Large intestine (tissue), 12 donors: ENCODE measurements at places on chromosomes 13 and 19.

DNA sequence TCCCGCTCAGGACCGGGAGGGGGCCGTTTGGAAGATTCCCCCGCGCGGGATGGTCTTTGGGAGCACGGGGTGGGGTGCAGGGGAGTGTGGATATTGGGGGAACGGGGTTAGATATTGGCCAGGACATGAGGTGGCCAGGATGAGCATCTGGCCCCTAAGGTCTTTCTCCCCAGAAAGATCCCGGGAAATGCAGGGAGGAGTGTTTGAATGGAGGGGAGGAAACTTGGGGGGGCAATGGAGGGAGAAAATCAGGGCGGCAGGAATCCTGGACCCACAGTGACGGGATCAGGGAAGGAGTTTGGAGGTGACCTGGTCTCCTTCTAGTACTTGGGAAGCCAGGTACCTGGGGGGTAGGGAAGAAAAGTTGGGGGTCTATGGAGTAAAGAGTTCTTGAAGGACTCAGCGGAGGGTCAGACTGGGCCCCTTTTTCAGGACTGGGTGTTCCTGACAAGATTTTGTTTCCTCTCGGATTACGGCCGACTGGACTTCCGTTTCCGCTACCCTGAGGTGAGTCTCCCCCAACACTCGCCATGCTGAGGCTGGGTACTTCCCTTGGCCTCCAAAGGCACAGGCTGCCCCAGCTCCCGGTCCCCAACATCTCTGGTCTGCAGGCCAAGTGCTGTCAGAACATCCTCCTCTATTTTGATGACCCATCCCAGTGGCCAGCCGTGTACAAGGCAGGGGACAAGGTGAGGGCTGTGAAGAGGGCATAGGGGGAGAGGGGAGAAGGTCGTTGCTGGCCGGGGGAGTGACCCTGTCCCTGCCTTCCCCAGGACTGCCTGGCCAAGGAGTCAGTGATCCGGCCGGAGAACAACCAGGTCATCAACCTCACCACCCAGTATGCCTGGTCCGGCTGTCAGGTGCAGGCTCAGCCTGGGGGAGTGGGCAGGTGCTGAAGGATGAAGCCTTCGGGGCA lies 989 bp downstream of the TMEM145 start:
- DNase-seq, result no peak

GRCh38 chr19:19628501-19629134 lies 598 bp upstream of the LPAR2 start:
- peak; percentile 69 for DNase-seq

GRCh38 chr19:3606174-3606689 lies 443 bp downstream of the TBXA2R start:
- no peak for DNase-seq

GRCh38 chr13:20016649-20017364 lies 58.3 kb downstream of the ZMYM2 start:
- no peak for DNase-seq

DNA sequence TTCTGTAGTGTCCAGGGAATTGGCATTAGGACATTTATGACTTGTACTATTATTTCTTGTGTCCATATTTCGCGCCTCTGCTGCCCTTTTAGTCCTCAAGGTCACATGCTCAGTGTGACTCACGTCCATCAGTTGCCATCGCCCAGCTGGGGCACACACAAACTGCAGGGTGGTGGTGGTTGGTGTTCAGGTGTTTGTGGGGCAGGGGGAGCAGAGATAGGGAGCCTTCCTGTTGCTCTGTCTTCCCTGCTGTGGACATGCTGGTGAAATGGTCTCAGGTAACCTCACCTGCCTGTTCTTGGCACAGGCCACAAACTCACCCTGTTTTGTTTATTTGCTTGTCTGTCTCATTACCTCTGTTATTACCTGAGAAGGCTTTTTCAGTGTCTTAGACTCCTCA lies 22.4 kb downstream of the PRR12 start:
- no peak for DNase-seq

DNA sequence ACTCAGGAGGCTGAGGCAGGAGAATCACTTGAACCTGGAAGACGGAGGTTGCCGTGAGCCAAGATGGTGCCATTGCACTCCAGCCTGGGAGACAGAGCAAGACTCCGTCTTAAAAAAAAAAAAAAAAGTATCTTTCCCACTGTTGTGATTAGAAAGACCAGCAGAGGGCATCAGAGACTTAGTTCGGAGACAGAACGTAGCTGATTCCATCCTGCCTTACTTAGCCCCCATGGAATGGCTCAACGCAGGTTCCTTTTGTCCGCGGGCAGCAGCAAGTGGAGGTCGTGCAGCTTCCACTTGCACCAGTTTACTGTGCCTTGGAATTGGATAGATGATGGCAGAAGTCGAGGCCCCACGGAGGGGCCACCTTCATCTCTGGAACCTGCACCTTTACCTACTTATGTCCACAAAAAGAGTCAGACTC lies 8.1 kb downstream of the TIMM29 start:
- peak; percentile 65 for DNase-seq

- no peak for DNase-seq
Measured at GRCh38 chr13:29846475-29847256, 3.8 kb downstream of the UBL3 start.

DNA sequence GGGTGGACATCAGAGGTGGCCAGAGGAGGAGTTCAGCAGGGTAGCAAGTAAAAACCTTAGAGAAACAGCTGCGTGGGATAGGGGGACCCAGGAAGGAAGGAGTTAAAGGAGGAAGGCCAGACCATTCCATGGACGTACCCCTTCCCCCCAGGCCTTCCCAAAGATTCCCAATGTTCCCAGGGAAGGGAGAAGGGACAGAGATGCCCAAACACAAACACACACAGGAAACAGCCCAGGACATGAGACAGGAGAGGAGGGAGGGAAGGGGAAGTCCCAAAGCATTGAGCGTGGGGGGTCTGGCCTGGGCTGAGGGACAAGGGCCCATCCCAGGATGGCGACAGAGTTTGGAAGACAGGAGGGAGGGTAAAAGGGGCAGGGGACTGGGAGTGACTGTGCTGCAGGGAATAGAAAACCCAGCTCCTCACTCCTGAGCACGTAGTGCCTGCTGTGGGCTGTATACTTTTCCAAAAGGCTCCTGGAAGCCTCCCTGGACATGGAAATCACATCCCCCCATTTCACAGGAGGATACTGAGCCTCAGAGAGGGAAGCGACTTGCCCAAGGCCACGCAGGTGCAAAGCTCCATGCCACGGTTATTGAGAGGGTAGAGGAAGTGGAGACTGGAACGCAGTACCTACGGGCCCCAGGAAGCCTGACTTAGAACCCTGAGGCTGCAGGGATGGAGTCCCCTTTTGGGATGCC lies 1.1 kb downstream of the SYDE1 start:
- DNase-seq, result no peak

GRCh38 chr13:33322965-33323668 lies 37.6 kb upstream of the STARD13 start:
- no peak for DNase-seq

DNA sequence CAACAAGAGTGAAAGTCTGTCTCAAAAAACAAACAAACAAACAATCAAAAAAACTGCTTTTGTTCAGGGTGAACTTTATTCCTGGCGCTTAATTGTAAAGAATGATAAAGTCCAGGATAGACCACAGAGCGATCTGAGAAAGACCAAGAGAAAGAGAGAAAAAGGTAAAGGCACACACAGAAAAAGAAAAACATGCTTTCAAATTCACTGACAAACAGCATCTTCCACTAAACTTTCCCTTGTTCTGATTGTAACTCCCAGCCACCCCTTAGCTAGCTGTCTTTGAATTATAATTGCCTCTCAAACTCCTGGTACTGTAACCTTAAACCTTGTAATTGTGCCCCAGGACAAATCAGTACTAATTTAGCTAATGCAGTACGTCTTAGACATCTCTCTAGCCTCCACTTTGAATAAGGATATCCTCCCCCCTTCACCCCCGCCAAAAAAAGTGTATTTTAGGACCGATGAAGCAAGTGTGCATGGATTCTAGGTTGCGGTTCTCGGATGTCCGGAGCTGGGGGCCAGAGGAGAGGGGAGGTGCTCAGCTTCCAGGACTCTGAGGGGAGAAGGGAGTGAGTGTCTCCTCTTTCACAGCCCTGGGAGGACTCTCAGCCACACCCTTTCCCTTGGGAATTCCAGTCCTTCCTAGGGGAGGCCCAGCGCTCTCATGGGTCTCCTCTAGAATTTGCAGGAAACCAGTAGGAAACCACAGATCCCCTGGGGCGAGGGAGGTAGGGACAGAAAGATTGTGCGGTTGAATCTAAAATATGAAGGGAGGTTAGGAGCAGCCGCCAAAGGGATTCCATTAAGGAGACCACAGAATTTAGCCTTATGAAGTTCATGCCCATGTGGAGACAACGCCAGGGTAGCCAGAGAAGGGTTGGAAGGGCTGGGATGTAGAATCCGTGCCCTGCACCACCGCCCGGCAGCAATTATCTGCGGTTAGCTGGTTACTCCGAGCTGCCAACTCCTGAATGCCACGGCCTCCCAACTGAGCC lies 19.7 kb downstream of the ZNF536 start:
- DNase-seq, result no peak

DNA sequence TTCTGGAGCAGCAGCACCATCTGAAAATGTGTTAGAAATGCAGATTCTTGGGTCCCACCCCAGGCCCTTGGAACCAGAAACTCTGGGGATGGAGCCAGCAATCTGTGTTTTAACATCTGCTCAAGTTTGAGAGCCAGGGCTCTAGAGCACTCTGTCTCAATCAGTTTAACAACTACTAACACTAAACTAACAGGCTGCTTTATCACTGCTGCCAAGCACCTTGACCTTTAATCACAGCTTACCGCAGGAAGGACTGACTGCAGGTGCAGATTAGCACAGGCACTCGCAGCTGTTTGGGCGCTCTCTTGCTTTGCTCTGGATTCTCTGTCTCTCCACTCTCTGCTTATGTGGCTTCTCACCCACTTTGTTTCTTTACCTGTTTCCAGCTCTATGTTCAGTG lies 163.5 kb downstream of the MTUS2 start:
- DNase-seq, result peak; percentile 41

GRCh38 chr13:77448689-77449088 lies 86.8 kb upstream of the SCEL start:
- DNase-seq, result no peak

DNA sequence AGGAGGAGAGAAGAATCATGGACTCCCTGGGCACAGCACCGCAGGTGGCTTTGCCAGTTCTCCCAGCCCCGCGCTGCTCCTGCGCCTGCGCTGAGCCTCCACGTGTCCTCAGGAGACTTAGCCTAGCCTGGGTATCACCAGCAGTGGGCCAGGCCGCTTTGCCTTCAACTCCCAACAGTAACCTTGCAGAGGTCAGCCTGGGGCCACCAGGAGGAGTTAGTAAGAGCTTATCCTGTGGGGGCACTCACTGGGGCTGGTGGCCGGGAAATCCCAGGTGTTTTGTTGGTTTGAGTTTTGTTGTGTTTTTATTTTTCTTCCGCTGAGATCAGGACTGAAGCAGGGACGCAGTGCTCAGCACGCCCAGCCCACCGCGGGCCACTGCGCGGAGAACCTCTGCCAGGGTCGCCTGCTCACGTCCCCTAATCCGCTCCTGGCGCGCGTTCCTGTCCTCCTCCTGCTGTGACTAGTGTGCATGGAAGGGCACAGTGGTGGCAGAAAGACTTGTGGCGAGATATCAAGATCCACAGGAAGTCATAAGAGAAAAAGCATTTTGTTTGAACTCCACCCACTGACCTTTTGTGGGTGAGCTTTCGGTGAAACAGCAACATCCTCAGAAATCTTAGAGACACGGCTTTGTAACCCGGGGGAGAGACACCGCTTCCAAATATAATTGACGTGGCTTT lies 207.4 kb upstream of the RFC3 start:
- no peak for DNase-seq

GRCh38 chr19:29450812-29451211 lies 75.0 kb upstream of the VSTM2B start:
- DNase-seq, result no peak

GRCh38 chr19:8148410-8149260 lies 757 bp downstream of the FBN3 start:
- no peak for DNase-seq

DNA sequence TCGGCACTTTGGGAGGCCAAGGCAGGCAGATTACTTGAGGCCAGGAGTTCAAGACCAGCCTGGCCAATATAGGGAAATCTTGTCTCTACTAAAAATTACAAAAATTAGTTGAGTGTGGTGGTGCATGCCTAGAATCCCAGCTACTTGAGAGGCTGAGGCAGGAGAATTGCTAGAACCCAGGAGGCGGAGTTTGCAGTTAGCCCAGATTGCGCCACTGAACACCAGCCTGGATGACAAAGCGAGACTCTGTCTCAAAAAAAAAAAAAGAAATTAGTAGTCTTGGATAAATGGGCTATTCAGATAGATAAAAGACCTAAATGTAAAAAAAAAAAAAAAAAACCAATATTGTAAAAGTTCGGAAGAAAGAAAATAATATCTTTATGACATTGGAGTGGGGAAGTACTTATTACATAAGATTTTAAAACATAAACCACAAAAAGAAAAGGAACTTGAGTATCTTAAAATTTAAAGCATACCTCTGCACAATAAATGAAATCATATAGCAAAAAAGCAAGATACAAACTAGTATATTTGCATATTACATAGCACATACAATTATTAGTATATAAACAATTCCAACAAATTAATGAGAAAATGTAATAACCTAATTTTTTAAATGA lies 26.7 kb upstream of the RNASEH2B start:
- no peak for DNase-seq

DNA sequence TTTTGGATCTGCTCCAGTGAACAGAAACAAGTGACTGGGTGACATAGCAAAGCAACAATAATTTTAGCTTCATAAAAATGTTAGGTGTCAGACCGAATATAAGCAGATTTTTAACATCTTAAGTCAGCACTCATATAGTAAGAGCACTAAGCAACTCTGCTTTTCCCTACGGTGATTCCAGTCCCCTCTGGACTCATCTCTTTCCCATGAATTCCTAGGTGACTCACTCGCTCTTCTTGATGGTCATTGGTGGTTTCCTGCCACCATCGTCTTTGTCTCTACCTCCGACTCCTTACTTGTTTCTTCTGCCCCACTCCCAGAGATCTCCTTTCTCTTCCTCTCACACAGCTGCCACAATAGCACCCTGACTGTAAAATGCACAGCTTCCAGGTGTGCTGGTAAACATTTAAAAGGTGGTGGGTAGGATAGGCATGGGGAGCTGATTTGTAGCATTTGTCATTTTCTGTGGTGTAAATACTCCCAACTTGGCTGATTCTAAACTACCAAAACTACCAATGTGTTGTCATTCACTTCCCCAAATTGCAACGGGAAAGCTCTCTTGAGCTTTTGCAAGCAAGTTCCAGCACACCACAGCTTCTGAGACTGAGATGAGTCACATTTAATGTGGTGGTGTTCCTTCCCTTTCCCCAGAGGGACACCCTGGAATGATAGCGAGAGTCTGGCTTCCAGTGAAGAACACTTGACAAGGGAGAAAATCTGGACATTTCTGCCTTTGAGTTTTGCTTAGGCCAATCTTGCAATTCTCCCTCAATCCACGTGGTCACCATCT lies 42.8 kb upstream of the CLDN10 start:
- no peak for DNase-seq

DNA sequence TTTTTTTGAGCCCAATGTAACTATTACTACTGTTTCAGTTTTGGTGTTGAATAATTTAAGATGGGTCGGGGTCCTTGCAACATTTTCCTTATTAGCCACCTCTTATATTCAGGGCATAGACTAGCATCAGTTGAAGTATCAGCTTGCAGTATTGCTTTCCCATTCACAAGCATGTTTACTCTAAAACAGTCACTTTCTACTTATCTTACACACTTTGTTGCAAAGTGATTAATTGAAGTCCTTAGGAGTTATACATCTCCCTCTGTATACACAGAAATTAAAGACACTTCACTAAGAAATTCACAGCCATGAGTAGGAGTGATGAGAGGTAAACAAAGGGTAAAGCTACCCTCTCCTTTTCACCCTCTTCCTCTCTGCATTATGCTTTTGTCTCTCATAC lies 27.6 kb downstream of the SLAIN1 start:
- DNase-seq, result no peak
